ENCODE measurements at places on chromosomes 5 and 9. TPM values are rescaled to one million over a fixed set of nuclear protein-coding genes. Genes with fewer than 3 reads are reported as not detected.

The PCDHA13 gene
- total RNA-seq, result 0.03 TPM

The OR13J1 gene
- total RNA-seq, result not detected

The SYNPO gene
- total RNA-seq, result 21.7 TPM

The LCN15 gene
- total RNA-seq, result not detected

The KIAA1191 gene
- total RNA-seq, result 75.2 TPM

The ADGRV1 gene
- total RNA-seq, result 0.50 TPM

The TAF11L8 gene
- not detected for total RNA-seq

The CARTPT gene
- total RNA-seq, result not detected

The ZNF454 gene
- not detected for total RNA-seq

The ADAMTS19 gene
- not detected for total RNA-seq

The IL13 gene
- total RNA-seq, result not detected

The PCDHGA11 gene
- total RNA-seq, result not detected

The CDHR2 gene
- total RNA-seq, result 0.06 TPM

The OR1J4 gene
- total RNA-seq, result not detected

The CDH9 gene
- total RNA-seq, result not detected

The PDE6A gene
- total RNA-seq, result 0.22 TPM

The SHISAL2B gene
- not detected for total RNA-seq

The PCDHA4 gene
- total RNA-seq, result 1.8 TPM

The AP3B1 gene
- 28.4 TPM for total RNA-seq

The GHR gene
- total RNA-seq, result 0.05 TPM

The OGN gene
- total RNA-seq, result not detected

The IRX4 gene
- 0.34 TPM for total RNA-seq

The OSMR gene
- 59.6 TPM for total RNA-seq

The MARCHF11 gene
- not detected for total RNA-seq

The WDR38 gene
- total RNA-seq, result 0.14 TPM

The PCDHGB2 gene
- 0.08 TPM for total RNA-seq

The BARHL1 gene
- total RNA-seq, result 0.03 TPM

The SERINC5 gene
- total RNA-seq, result 4.6 TPM

The RIMOC1 gene
- 9.0 TPM for total RNA-seq

The NDST1 gene
- 59.3 TPM for total RNA-seq

The SPINK1 gene
- 1.9 TPM for total RNA-seq

The F12 gene
- total RNA-seq, result 15.9 TPM

The ENHO gene
- total RNA-seq, result 2.3 TPM

The SAXO1 gene
- not detected for total RNA-seq

The GMCL2 gene
- not detected for total RNA-seq

The SPINK14 gene
- total RNA-seq, result not detected

The P4HA2 gene
- 46.7 TPM for total RNA-seq

The OR1J2 gene
- not detected for total RNA-seq

The CATSPER3 gene
- total RNA-seq, result 0.15 TPM

The CLPTM1L gene
- total RNA-seq, result 207 TPM

The SLC12A2 gene
- total RNA-seq, result 12.3 TPM

The TSSK1B gene
- not detected for total RNA-seq

The EFNA5 gene
- 16.3 TPM for total RNA-seq
